ENCODE measurements at places on chromosomes 1 and 21. TPM values are rescaled to one million over a fixed set of nuclear protein-coding genes. Genes with fewer than 3 reads are reported as not detected.

DNA sequence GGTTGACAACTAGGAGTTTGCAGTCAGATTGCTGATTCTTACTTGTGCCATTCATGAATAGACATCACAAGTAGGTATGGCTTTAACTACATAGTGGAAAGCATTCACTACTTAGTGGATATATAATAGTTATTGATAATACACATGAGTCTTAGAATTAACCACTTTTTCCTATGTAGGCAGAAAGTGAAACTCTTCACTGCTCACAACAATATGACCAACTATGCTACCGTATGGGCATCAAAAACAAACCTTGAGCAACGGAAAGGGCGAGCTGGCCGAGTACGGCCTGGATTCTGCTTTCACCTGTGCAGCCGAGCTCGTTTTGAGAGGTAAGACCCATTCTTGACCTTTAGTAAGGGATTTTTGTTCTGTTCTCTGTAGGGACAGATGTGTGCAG lies 38.7 kb downstream of the DHX9 start:
- no peak for DNase-seq

GRCh38 chr1:223535319-223535718 lies 130.2 kb downstream of the CAPN8 start:
- no peak for DNase-seq

- DNase-seq = no peak
Measured at GRCh38 chr21:24903994-24904635, 703.2 kb downstream of the MRPL39 start.

- peak; percentile 21 for DNase-seq
Measured at GRCh38 chr21:42843056-42843455, 36.3 kb downstream of the WDR4 start.

GRCh38 chr1:205488074-205488723 lies 16.3 kb upstream of the CDK18 start:
- DNase-seq = peak; percentile 52

DNA sequence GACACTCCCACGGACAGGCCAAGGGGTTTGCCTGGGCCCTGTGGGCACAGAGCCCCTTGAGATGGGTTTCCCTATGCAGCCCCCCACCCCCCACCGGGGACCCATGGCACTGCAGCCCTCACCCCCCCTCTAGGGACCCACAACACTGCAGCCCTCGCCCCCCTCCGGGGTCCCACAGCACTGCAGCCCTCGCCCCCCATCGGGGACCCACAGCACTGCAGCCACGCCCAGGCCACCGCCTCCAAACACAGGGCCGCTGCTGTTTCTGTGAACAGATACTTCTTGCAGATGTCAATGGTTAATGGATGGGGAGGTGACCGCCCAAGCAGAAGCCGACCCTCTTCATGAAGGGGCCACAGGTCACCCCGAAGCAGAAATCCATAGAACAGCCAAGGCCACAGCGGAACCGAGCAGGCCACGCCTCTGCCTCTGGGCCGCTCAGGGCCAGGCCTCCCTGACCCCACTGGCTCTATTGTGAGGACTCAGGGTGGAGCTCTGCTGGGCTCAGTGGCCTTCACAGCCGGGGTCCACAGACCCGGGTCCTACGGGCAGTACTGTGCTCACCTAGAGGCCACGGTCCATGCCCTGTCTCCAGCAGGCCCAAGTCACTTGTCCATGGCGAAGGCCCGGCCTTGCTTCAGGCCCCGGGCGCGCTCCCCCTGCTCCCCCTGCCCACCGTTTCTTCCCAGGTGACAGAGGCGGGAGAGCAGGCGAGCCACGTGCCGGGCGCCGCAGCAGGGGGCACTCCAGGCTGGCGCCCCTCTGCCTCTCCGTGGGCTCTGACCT lies 4.1 kb upstream of the POFUT2 start:
- DNase-seq = peak; percentile 50

GRCh38 chr1:224407571-224408293 lies 26.9 kb downstream of the WDR26 start:
- DNase-seq = no peak

Gene ODR4
- total RNA-seq = 12.3 TPM

Gene UBIAD1
- 7.6 TPM for total RNA-seq

Gene MORC3
- total RNA-seq = 12.6 TPM

Gene KCNQ4
- total RNA-seq = 0.20 TPM

Gene IGSF21
- 0.81 TPM for total RNA-seq

Gene CSMD2
- total RNA-seq = 0.25 TPM

Gene LCE1A
- total RNA-seq = not detected

Data from left lobe of liver (tissue), 2 donors.